ENCODE measurements at places on chromosomes 13 and 19.
A peak's percentile ranks its signal among the peaks of the same experiment; 100 is the strongest.

- no peak for DNase-seq
These were observed 10.3 kb downstream of the ACTN4 start for GRCh38 chr19:38657633-38658222.

DNA sequence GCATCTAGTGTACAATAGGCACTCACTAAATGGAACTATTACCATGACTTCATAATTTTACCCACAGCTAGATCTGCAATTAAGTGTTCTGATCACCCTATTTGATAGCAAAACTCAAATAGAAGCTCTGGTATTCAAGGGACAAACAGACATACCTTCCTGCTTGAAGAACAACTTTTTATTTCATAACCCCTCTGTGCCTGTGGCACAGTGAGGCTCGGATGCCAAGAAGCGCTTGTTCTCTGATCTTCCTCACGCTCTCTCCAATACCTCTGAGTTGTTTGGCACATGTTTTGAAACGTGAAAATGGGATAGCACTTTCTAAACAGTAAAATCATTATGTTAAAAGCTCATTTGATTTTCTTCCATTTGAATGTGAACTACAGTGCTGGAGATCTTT lies 232.0 kb downstream of the KLF5 start:
- DNase-seq = no peak

DNA sequence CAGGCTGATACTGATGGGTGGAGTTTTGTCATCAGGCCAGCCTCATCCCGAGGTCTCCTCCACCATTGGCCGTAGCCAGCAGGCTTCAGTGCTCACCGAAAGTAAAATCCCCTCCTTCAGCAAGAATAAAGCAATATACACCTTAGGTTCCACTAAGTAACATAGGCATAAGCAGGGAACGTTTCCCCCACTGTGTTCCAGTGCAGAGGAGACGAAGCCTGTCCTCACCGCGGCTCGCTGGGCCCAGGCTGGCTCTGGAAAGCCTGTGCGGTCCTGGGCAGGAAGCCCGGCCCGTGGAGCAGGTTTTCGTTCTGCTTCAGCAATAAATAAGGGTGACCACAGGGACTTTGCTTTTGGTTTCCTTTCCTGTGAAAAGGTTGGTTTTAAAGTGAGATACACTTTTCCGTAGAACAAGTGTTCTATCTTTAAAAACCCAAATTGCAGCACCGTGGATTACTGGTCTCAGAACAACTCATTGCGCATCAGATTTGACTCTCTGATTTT lies 16.3 kb upstream of the TEX29 start:
- DNase-seq = no peak

DNA sequence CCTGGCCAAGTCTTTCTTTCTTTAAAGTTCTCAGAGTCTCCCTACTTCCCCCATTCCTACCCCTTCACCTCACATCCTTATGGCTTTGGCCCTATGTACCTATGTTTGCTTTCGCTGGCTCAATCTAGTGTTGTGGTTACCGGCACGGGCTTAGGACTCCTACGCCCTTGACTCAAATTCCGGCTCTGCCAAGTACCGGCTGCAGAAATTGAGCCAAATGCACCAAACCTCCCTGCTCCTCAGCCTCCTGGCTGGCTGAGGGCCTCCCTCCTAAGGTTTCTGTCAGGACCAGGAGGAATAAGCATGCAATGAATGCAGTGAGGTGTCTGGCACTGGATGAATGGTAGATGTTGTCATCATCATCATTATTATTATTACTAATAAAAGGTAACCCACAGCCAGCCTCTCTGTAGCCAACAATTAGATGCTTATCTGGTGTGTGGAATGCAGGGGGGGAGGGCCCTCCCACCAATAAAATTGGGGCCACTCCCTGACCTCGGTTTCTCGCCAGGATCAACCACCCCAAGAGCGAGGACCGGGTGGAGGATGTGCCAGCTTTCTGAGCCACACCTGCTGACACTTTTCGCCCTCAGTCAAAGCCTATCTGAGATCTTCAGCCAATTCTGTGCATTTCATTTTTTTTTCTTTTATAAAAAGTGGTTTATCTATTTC lies 20.7 kb downstream of the KLK5 start:
- no peak for DNase-seq

DNA sequence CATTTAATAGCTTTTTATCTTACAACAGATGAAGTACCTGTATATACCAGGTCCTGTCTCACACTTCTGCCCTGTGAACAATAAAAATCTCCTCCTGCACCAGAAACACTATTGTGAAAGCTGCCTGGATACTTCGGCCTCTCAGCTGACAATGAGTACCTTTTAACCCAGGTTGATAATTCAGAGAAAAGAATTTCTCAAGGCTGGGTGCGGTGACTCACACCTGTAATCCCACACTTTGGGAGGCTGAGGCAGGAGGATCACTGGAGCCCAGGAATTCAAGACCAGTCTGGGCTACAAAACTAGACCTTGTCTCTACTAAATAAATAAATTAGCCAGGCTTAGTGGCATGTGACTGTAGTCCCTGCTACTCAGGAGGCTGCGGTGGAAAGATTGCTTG lies 65.3 kb upstream of the TM9SF2 start:
- no peak for DNase-seq

DNA sequence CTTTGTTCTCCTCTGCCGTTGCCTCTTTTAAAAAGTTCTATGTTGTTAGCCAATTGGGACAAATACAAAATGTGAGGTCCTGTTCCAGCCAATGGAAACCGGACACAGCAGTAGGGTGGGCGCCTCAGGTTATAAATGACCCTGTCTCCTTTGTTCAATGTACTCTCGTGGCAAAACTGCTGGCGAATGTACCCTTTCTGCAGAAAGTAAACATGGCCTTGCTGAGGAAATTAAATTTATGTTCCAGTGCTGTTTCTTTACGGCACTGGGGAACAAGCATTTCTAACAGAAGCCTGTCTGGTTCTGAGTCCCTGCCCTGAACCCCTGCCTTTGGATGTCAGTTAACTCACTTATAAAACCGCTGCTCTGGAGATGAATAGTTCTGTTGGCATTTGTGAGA lies 140.7 kb downstream of the PCCA start:
- DNase-seq = no peak

DNA sequence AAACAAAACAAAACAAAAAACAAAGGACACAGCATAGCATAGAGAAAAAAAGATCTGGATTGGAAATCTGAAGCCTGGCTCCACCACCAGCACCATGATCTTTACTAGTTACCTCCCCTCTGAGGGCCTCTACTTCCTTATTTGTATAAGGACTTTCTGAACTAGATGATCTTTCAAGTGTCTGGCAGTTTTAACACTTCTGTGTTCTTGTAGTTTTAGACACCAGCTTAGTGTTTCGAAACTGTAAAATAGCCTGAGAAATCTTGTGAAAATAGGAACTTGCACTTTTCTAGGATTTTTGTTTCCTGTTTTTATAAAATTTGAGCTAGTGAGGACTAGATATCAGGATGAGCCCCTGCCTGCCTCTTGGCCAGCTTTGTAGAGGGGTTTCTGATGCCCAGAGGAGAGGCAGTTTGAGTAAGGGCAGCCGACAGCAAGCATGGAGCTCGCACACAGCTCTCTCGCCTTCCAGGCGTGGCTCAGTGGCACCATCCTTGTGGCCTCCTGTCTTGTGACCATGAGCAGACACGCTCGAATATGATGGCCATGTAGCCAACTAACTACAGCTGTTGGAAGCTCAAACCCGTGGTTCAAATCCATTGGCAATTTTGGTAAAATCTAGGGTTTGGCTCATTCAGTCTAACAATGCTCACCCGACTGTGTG lies 319.0 kb downstream of the KCNRG start:
- DNase-seq = no peak

DNA sequence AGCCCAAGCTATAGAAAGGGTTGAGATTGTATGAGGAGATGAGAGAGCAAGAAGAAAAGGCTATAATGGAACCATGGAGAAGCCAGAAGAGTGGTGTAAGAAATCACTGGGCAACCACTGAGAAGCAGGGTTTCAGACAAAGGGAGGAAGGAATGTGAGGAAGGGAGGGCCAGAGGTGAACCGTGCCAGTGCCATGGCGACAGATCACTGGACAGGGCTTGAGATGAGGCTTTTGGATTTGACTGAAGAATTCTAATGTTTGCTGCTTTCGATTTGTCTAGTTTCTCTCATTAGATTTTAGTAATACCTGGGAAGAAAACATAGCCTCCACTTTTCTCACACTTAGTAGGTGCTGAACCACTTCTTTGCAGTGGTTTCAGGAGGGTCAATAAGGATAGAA lies 6.3 kb upstream of the GPR183 start:
- DNase-seq = no peak

GRCh38 chr19:23972161-23972560 lies 57.5 kb downstream of the ZNF726 start:
- DNase-seq = no peak

DNA sequence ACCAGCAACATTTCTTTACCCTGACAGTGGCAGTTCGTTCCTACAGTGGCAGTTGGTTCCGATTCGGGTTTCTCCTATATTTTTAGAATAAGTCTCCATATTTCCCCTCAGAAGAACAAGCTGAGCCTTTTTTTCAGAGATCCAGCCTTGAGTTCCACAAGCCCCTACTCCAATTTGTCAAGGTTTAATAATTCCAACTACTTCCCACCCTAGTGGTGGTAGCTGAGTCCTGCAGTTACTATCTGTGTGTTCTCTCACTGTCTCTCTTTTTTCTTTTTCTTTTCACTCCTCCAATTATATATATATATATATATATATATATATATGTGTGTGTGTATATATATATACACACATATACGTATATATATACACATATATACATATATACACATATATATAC lies 1347.3 kb downstream of the PCDH9 start:
- DNase-seq = no peak

DNA sequence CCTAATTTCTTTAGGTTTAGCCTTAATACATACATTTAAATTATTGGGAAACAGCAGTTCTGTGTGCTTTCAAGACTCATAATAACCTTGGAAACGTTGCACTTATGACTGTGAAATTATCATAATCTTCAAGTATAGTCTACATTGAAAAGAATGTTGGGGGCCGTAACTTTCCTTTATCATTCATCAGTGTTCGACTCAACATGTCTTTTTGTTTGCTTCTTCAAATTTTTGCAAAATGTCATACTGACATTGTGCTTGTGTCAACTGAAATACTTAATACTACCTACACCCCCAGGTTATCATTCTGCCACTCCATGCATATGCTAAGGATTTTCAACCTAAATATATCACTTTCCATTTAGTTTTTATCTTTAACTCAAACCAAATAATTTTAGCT lies 1562.9 kb downstream of the OLFM4 start:
- DNase-seq = no peak

DNA sequence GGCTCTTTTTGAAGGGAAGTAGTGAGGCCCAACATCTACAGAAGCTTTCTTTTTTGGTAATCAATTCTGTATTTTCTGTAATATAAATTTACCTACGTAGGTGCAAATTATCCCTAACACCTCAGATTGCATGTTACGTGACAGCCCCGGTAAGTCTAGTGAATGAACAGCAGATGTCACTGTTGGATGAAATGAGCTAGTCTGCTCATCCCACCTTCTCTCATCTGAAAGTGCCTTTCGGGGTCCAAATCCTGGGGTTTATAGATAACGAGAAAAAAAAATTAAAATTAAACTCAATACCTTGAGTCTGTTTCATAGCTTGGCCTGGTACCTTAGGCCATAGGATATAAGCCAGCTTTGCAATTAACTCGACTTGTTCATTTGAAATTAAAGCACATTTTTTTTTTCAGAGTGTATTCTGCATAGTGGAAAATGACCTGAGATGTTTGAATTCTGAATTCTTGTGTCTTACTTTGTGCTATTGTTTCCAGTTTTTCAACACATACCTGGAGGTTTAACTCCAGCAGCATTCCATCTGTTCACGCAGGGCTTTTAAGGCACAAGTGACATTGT lies 548.2 kb downstream of the GPC5 start:
- DNase-seq = peak; percentile 76

GRCh38 chr13:36815062-36815461 lies 4.0 kb upstream of the RFXAP start:
- DNase-seq = no peak

GRCh38 chr13:41520660-41521630 lies 63.6 kb downstream of the RGCC start:
- no peak for DNase-seq

DNA sequence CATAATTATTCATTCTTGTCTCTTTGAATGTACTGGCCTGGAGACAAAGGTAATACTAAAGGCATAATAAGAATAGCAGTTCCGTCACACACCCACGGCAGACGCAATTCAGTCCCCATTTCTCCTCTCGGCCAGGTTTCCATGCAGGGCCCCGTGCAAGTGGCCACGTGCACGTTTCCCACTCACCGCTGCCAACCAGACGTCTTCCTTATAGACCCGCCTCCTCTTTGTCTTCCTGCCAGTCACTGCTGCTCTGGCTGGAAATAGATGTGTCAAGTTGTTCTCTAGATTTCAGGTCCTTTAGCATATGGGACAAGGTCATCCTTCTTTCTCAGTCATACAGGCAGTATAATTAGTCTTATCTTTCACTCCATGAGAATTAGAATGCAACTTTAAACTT lies 204.3 kb downstream of the SUCLA2 start:
- no peak for DNase-seq

DNA sequence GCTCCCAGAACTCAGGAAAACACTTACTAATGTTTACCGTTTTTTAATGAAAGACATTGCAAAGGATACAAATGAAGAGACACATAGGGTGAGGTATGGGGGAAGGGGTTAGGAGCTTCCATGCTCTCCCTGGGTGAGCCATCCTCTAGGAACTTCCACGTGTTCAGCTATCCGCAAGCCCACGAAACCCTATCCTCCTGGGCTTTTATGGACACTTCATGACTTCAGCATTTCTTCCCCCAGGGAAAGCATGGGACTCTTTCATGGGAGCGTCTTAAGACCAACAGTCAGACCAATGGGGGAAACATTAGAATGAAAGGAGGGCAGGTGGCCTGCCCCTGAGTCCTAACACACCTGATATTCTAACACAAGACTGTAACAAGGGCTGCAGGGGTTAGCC lies 6.6 kb upstream of the ESD start:
- DNase-seq = no peak

DNA sequence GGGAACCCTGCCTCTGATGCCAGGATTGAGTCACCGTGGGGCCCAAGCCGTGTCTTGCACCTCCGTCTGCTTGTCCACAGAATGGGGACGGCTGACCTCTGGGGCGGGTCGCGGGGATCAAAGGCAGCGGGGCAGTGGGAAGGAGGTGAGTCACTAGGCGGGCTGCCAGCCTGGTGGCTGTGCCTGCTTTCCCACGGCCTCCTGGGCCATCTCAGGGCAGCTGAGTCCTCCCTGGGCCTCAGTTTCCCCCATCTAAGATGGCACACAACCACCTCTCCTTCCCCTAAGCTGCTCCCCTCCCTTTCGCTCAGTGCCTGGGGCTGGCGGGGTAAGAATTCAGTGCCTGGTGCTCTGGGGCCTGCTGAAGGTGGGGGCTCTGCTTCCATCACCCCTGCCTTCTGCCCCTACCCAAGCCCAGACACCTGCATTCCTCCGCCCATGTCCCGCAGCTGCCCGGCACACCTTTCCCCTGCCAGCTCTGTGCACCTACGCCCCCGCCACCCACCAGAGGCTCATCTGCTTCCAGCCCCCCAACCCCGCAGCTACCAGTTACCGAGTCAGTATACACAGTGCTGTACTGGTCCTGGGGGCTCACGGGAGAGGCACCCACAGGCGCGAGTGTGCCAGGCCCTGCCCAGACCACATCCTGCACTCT lies 3.5 kb downstream of the MKNK2 start:
- no peak for DNase-seq

Measured in SHP77 (cell line).